ENCODE measurements at places on chromosomes 6 and 20. TPM values are rescaled to one million over a fixed set of nuclear protein-coding genes. Genes with fewer than 3 reads are reported as not detected.

Gene ANKRD66
- 3.4 TPM for polyA plus RNA-seq

Gene IPCEF1
- polyA plus RNA-seq, result 6.8 TPM

DNA sequence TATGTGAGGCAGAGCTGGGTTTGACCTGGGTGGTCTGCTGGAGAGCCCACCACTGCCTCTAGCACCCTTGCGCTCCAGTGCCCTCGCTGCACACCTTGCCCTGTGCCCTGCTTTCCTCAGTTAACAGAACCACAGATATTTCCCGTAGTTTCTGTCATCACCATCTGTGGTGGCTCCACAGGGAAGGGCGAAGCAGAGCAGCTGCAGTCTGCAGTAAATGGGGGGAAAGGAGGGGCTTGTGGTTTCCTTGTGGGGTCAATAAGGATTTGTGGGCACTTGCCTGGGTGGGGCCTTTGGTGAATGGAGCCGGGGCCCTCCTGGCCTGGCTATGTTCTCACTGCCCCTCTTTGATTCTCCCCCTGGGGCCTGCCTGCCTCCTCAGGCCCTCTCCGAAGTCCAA is 21.2 kb upstream of the CCDC167 start:
- no peak for DNase-seq

GRCh38 chr20:60845146-60845545 is 406.9 kb upstream of the CDH4 start:
- DNase-seq, result no peak

DNA sequence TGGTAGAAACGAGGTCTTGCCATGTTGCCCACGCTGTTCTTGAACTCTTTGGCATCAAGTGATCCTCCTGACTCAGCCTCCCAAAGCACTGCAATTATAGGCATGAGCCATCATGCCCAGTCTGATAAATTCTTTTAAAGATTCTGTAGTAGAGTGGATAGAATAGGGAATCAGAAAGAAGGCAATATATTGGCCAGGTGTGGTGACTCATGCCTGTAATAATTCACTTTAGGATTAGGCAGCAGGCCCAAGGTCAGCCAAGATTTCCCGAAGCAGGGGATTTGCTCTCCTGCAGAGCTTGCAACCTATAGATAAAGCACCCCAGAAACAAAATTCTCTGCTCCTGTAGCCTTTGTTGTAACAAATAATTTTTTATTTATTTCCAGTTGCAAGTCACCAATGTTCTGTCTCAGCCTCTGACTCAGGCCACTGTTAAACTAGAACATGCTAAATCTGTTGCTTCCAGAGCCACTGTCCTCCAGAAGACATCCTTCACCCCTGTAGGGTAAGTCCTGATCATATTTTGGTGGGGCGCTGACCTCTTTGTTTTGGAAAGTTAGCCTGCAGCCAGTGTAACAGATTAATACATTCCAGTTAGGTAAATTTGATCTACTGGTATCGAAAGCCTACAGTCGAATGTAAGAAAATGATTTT is 30.4 kb upstream of the MROH8 start:
- no peak for DNase-seq
